ENCODE measurements at places on chromosomes 12 and 14.

DNA sequence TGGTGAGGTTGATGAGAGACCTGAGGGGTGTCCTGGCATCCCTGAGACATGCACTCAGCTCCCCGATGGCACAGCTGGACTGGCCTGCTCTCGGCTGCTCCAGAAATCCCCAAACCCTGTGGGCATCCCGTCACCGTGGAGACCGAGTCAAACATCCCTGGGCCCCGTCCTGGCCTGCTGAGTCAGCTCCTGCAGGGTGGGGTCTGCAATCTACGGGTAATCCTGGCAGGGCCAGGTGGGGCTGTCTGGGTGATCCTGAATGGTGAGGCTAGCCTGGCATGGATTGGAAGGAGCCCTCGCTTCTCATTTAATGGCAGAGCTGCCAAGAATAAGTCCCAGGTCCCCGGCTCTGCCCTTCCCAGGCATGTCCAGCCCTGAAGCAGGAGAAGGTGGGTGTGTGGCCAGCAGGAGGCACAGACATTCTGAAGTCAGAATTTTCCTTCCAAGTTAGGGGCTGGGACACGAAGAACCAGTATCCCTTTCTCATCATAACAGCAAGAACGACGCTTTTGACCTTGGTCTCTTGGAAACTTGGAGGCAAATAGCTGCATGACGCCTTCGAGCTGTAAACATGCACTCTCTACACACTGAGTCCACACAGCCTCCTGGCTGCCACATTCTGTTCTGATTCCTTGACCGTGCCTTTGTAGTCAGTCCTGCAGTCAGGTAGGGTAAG lies 17.7 kb upstream of the SERPINA4 start:
- DNase-seq: no peak

DNA sequence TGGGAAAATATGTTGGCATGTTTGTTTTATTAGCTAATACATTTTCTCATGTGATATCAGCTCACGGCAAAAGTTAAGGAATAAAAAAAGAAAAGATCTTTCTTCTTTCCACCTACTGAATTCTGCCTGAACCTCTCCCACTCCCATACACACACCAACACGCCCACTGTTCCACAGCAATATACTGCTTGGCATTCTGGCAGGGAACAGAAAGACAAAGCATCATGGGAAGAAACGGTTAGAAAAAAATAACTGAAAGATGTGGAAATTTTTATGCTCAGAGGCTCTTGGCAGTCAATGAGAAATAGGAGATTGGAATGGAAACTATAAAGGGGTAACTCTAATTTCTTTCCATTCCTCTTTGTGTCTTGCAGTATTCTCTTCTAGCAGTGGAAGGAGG lies 268.5 kb downstream of the FOXG1 start:
- DNase-seq: no peak

- no peak for DNase-seq
These were observed 8.9 kb downstream of the FOXA1 start for GRCh38 chr14:37585971-37586796.

GRCh38 chr14:101177301-101177971 lies 273.9 kb upstream of the RTL1 start:
- no peak for DNase-seq

DNA sequence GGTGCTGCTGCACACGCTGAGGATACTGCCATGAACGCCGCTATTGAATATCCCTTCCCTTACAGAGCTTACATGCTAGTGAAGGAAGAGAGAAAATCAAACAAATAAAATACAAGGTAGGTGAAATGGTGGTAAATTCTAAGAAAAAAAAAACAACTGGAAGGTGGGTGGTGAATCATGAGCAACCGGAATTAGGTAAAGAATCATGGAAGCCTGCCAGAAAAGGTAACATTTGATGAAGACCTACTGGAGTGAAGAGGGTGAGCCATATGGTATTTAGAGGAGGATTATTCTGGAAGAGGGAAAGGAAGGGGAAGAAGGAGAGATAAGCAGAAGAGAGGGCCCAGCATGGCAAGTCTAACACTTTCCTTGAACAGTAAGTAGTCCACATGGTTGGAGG lies 76.1 kb downstream of the LRIG3 start:
- no peak for DNase-seq

GRCh38 chr12:51009056-51009440 lies 17.1 kb downstream of the SLC11A2 start:
- no peak for DNase-seq

- DNase-seq: no peak
These were observed 620.1 kb downstream of the MED13L start for GRCh38 chr12:115657081-115658013.

GRCh38 chr12:120674097-120674636 lies 12.8 kb upstream of the MLEC start:
- DNase-seq: no peak

DNA sequence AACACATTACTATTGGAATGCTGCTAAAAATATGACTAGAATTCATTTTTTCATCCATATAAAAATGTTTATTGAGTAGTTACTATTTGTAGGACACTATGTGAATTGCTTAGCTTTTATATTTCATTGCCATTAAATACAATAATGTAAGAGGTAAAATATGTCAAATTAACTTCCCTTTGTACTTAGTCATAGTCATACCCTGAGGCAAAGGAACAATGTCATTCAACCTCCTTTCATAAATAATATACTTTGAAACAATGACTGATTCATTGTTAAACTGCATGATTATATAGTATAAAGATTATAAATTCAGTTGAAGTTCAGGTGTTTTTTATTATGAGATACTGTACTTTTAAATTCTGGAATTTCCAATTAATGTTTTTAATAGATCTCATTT lies 105.2 kb downstream of the GARIN6 start:
- no peak for DNase-seq

Measured in effector memory CD8-positive, alpha-beta T cell (primary cell).